ENCODE measurements at places on chromosomes 7 and 10.

- H3K27me3 ChIP-seq = no peaks in the 10 kb centered on the region
- H3K27ac ChIP-seq = no peak overlapping the region
- no peaks in the 10 kb centered on the region for H3K36me3 ChIP-seq
- DNase-seq = no peak
- no peak overlapping the region for H3K4me3 ChIP-seq
Observed at GRCh38 chr7:150489782-150490181, 24.9 kb upstream of the GIMAP7 start.

DNA sequence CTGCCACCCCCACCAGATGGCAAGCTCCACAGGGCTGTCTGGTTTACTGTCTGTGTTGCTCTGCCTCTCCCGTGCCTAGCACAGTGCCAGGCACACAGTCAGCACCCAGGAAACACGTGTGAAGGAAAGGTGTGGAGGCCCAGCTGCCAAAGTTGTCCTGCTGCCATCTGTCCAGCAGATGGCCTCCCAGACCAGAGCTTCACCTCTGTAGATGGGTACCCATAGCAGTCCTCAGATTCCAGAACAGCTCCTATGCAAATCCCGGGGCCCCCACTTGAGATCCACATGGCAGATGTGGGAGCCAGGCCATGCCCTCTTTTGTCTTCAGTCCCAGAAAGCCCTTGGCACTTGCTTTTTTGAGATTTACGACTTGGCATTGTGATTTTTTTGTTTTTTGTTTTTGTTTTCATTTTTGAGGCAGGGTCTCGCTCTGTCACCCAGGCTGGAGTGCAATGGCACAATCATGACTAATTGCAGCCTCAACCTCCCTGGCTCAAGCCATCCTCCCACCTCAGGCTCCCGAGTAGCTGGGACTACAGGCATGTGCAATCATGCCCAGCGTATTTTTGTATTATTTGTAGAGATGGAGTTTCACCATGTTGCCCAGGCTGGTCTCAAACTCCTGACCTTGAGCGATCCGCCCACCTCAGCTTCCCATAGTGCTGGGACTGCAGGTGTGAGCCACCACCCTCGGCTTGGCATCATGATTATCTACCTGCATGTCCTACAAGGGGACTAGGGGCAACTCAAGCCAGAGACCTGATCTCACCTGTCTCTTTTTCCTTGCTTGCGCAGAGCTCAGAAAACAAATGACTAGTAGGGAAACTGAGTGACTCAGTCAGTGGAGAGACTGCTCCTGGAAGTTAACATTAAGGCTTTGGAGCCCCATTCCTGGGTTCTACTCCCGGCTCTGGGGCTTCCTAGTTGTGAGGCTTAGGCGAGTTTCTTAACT lies 16.9 kb upstream of the PALD1 start:
- peaks cover 22% of the 10 kb centered on the region for H3K27me3 ChIP-seq
- no peaks in the 10 kb centered on the region for H3K36me3 ChIP-seq
- no peak overlapping the region for H3K27ac ChIP-seq
- H3K4me1 ChIP-seq = peaks cover 4% of the 10 kb centered on the region
- H3K4me3 ChIP-seq = no peak overlapping the region
- DNase-seq = no peak

GRCh38 chr7:44282601-44283171 lies 42.7 kb downstream of the CAMK2B start:
- H3K36me3 ChIP-seq = no peaks in the 10 kb centered on the region
- H3K27ac ChIP-seq = no peak overlapping the region
- no peaks in the 10 kb centered on the region for H3K4me1 ChIP-seq
- H3K27me3 ChIP-seq = no peaks in the 10 kb centered on the region
- H3K4me3 ChIP-seq = no peak overlapping the region

GRCh38 chr10:42488416-42488815 lies 150.0 kb downstream of the ZNF33B start:
- H3K4me1 ChIP-seq = no peaks in the 10 kb centered on the region
- no peaks in the 10 kb centered on the region for H3K27me3 ChIP-seq
- H3K27ac ChIP-seq = no peak overlapping the region
- no peak overlapping the region for H3K4me3 ChIP-seq

GRCh38 chr7:111498391-111499007 lies 63.8 kb downstream of the IMMP2L start:
- no peak overlapping the region for H3K4me3 ChIP-seq
- H3K36me3 ChIP-seq = no peaks in the 10 kb centered on the region
- no peak overlapping the region for H3K27ac ChIP-seq
- no peaks in the 10 kb centered on the region for H3K4me1 ChIP-seq
- no peaks in the 10 kb centered on the region for H3K27me3 ChIP-seq

DNA sequence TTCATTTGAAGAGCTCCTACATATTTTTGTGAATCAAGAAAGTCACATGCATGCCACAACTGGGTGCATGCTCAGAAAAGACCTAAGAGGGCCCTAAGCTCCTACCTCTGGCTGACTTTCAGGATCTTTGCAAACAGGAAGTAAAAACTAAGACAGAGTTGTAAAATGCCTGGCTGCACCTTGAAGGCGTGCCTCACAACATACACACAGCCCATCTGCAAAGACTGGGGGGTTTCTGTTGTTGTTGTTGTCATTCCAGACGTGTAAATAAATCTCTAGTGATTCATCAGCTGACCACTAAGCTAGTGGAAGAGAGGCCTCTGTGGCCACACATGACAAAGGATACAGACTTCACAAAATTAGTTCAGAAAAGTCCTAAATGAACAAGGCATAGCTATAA lies 31.8 kb downstream of the SMURF1 start:
- H3K36me3 ChIP-seq = no peaks in the 10 kb centered on the region
- no peak overlapping the region for H3K27ac ChIP-seq
- H3K4me3 ChIP-seq = no peak overlapping the region
- no peak for DNase-seq
- H3K4me1 ChIP-seq = peaks cover 5% of the 10 kb centered on the region

GRCh38 chr10:73015779-73016178 lies 61.2 kb upstream of the PLA2G12B start:
- no peak overlapping the region for H3K4me3 ChIP-seq
- peaks cover 25% of the 10 kb centered on the region for H3K36me3 ChIP-seq

DNA sequence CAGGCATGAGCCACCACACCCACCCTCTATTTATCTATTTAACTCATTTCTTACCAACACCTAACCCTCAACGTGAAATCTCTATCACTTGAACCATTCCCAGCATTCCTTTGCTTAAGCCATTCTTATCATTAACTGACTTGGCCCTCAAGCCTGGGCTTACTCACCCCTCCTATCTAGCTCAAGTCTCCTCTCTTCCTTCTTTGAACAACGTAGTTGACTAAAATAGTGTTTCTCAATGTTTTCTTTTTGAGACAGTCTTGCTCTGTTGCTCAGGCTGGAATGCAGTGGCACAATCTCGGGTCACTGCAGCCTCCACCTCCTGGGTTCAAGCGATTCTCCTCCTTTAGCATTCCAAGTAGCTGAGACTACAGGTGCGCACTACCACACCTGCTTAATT lies 7.0 kb downstream of the ANXA7 start:
- peaks cover 6% of the 10 kb centered on the region for H3K36me3 ChIP-seq
- peaks cover 2% of the 10 kb centered on the region for H3K4me1 ChIP-seq
- H3K27me3 ChIP-seq = no peaks in the 10 kb centered on the region

- no peak for DNase-seq
- H3K4me1 ChIP-seq = peaks cover 4% of the 10 kb centered on the region
- H3K36me3 ChIP-seq = peaks cover 14% of the 10 kb centered on the region
- no peak overlapping the region for H3K27ac ChIP-seq
- no peak overlapping the region for H3K4me3 ChIP-seq
Observed at GRCh38 chr10:6009150-6009549, 31.8 kb upstream of the IL15RA start.

DNA sequence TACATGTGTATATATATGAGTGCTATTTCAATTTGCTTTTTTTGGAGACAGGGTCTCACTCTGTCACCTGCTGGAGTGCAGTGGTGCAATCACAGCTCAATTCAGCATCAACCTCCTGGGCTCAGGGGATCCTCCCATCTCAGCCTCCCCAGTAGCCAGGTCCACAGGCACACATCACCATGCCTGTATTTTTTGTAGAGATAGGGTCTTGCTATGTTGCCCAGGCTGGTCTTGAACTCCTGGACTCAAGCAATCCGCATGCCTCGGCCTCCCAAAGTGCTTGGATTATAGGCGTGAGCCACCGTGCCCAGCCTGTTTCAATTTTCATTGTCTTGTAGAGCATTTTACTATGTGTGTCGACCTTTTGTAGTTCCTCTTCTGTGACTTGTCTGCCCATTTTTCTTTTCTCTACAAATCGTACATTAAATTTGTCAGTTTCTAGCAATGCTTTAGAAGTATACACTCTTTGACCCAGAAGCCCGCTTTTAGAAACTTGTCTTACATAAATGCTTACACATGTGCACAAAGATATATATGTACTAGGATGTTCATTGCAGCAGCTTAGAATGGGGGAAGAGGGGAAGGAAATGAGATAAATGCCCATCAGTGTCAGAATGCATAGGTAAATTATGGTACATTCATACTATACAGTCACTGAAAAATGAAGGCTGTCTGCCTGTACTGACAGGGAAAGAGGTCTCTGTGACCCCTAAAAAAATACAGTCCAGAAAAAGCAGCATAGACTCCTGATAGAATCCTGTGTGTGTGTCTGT lies 12.2 kb upstream of the RFC2 start:
- H3K27me3 ChIP-seq = no peaks in the 10 kb centered on the region
- H3K27ac ChIP-seq = no peak overlapping the region
- H3K4me1 ChIP-seq = no peaks in the 10 kb centered on the region
- DNase-seq = no peak
- no peak overlapping the region for H3K4me3 ChIP-seq
- no peaks in the 10 kb centered on the region for H3K36me3 ChIP-seq

DNA sequence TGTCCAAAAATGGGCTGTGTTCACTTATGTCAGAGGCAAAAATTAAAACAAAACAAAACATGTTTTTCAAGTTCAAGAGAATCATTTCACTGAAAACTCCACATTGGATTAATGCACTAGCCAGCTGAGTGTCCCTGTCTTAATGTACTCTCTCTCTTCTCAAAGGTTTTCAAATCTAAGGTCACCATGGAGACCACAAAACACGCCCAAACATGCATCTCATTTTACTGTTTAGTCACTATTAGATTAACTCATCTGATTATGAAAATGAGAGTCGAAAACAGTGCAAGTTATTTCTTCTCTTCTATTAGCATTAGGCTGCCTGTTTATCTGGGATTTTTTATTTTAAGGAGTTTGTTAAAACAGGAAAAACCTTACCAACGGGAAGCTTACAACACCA lies 70.8 kb upstream of the ASAH2 start:
- H3K27ac ChIP-seq = no peak overlapping the region
- no peaks in the 10 kb centered on the region for H3K4me1 ChIP-seq
- no peak overlapping the region for H3K4me3 ChIP-seq
- no peaks in the 10 kb centered on the region for H3K27me3 ChIP-seq

DNA sequence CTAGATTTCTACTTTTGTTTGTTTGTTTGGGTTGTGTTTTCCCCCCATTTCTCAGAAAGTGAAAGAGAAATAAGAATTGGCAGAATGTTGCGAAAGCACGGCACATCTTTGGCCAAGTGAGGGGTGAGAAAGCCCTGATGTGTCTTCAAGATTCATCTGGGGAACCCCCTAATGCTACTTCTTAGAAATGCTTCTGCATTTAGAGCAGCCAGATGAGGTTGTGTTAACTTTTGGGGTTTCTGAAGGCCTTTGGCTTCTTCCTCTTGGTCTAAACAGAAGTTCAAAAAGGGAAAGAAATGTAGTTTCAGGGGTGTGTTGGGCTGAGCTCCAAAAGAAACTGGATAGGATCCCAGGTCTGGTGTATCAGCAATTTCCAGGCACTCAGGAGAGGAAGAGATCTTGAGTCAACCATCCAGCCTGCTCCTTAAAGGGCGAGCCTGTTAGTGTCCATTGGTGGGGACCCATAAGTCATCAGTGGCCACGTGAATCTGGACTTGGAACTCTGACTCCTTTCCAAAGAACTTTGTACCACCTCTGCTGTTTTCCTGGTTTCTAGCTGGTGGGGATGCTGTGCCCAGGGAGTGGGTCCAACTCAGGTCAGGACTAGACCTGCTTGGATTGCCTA lies 6.5 kb downstream of the DUSP5 start:
- H3K27me3 ChIP-seq = no peaks in the 10 kb centered on the region
- H3K4me3 ChIP-seq = peak overlapping the region; percentile 1
- peaks cover 47% of the 10 kb centered on the region for H3K4me1 ChIP-seq
- peak overlapping the region; percentile 76 for H3K27ac ChIP-seq
- DNase-seq = peak; percentile 44
- H3K36me3 ChIP-seq = peaks cover 22% of the 10 kb centered on the region

DNA sequence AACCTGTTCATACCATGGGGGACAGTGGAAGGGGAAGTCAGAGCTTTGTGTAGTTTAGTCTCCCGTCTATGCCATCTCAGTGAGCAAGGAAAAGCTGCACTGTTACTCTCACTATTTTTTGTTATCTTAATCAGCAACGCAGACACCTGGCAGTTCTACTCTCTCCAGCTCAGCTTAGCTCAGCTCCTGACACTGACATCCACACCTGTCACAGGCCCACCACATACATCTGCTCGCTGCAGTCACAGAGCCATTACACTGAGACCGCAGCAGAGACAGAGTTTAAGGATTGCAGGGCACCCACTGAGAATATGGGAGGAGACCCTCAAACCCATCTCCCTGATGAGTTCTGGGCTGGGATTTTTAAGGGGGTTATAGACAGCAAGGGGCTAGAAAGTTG lies 257.3 kb upstream of the AKR1E2 start:
- H3K4me1 ChIP-seq = no peaks in the 10 kb centered on the region
- no peaks in the 10 kb centered on the region for H3K27me3 ChIP-seq
- no peak for DNase-seq
- no peaks in the 10 kb centered on the region for H3K36me3 ChIP-seq
- no peak overlapping the region for H3K27ac ChIP-seq
- H3K4me3 ChIP-seq = no peak overlapping the region

- no peak for DNase-seq
- H3K4me1 ChIP-seq = no peaks in the 10 kb centered on the region
- no peaks in the 10 kb centered on the region for H3K36me3 ChIP-seq
- H3K4me3 ChIP-seq = no peak overlapping the region
- no peak overlapping the region for H3K27ac ChIP-seq
- H3K27me3 ChIP-seq = peaks cover 12% of the 10 kb centered on the region
Observed at GRCh38 chr10:51075873-51076229, 1.6 kb downstream of the PRKG1 start.

GRCh38 chr7:26447116-26447515 lies 155.5 kb downstream of the SNX10 start:
- no peaks in the 10 kb centered on the region for H3K4me1 ChIP-seq
- no peak overlapping the region for H3K4me3 ChIP-seq
- no peak for DNase-seq
- H3K36me3 ChIP-seq = no peaks in the 10 kb centered on the region

DNA sequence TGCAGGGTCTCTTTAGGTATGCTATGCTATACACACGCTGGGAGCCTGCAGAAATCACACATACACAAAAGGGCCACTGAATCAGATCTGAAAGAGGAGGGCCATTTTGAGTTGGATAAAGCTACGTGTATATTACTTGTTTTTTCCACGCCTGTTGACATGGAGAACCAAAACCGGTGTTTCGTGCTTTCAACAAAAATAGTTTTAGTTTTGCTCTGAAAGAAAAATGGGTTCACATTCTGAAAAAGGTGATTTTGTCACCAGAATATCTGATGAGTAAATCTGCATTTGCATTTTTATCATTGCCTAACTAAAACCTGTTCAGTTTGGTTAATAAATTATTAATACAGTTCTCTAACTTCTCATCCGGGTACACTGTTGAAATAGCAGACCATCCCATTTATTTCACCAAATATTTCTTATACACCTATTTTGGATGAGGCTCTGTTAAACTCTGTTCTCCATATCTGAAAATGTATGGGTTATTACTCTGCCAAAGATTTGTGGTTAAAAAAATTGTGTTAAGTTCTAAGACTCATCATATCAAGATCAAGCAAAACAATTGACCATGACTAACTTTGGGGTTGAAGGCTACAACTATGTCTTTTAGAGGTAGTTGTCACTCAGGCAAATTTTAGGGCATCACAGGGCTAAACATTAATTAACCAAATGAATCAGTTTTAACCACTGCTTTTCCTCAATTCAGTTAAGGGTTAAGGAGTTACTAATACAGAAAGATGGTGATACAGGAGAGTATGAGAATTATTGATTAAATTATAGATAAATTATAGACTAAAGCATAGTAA lies 101.2 kb upstream of the RPA3 start:
- H3K4me3 ChIP-seq = no peak overlapping the region
- peaks cover 8% of the 10 kb centered on the region for H3K4me1 ChIP-seq
- DNase-seq = no peak
